ENCODE measurements at places on chromosomes 1 and 21.

GRCh38 chr1:188708795-188709535 is 1768.7 kb downstream of the BRINP3 start:
- DNase-seq: no peak

- no peak for DNase-seq
Observed at GRCh38 chr1:101044259-101044658, 18.7 kb upstream of the DPH5 start.

DNA sequence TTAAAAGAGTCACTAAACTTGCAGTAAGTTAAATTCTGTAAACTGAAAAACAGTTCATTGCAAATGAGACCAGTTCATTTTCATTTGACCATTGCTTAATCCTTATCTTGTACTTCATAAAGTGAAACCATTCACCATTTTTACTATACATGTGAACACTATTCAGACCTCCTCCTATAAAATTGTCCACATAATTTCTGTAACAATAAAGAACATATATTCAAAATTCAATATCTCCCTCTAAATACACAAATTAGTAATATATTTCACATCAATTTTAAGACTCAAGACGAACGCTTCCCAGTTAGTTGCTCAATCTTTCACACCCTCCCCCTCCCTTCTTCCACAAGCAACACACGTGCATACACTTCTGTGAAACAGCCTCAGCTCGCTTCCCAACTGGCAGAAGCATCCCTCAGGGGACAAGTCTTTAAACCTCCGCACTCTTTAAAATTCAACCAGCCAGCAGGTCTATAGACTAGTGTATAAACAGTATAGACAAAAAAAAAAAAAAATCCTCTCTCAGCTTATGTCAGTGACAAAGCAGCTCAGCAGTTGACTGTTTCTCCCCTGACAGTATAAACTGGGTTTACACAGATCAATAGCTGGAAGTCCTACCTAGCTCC is 99.6 kb downstream of the DENND1B start:
- DNase-seq: no peak

DNA sequence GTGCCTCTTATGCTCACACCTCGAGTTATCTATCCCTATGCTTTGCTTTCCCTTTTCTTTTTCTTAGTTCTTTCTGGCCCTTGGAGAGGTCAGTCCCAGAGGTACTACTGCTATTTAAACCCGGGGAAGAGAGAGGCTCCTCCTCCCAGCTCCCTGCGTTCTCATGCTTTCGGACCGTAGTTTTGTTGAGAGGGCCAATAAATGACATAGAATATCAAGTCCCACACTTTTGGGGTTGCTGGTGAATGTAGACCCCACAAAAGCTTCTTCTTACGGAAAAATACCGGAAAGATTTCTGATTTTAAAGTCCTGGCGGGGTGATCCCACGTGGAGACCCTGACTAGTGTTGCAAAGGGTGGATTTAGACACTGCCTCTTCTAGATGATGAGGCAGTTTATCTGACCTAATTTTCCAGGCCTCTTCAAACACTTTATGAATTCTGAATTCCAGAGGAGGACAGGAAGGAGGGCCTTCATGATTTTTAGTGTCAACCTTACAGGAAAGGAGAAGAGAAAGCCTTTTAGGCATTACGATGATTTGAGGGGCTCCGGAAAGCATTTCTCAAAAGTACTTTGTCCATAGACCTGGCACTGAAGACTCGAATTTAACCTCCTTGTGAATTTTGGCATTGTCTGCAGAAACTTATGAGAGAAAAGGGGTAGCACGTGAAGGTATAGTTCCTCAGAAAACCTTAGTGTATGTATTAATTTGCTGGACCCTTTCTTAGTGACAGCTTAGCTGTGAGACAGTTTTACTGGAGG is 694 bp downstream of the TMEM167B start:
- DNase-seq: no peak
